NCI-H510A (cell line): ENCODE measurements at places on chromosomes 16 and 17.

DNA sequence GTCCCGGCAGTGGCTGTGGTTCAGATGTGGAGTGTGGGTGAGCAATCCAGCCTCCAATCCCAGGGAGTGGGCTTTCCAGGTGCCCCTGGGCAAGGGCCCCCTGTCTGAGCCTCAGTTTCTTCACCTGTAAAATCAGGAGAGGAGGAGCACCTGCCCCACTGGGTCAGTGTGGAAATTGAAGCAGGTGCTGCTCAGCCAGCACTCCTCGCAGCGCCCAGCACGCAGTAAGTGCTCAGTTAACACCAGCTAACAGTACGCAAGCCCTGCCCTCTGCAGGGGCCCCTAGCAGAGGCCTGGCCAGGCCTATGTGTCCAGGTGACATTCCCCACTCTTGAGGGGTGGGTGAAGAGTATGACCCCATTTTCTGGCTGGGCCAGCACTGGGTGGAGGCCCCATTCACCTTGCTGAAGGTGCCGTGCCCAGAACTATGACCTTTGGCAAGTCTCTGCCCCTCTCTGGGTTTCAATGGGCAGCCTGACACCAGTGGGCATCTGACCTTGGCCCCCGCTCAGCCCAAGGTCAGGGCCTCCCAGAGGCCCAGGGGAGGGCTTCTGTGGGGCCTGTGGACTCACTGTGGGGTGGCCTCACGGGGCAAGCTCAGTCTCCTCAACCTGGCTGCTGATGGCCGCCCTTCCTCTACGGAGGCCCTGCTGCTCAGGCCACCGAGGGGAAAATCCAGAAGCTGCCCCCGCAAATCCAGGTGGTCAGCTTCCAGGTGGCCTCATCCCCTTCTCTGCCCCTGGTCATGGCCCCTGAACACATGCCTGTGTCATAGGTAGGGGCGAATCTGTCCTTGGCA is 2.5 kb downstream of the MTSS2 start:
- no peak for DNase-seq

GRCh38 chr16:73616166-73616753 is 568.3 kb upstream of the ZFHX3 start:
- DNase-seq = no peak

- DNase-seq = no peak
Observed at GRCh38 chr17:44338702-44339101, 6.4 kb upstream of the GRN start.

DNA sequence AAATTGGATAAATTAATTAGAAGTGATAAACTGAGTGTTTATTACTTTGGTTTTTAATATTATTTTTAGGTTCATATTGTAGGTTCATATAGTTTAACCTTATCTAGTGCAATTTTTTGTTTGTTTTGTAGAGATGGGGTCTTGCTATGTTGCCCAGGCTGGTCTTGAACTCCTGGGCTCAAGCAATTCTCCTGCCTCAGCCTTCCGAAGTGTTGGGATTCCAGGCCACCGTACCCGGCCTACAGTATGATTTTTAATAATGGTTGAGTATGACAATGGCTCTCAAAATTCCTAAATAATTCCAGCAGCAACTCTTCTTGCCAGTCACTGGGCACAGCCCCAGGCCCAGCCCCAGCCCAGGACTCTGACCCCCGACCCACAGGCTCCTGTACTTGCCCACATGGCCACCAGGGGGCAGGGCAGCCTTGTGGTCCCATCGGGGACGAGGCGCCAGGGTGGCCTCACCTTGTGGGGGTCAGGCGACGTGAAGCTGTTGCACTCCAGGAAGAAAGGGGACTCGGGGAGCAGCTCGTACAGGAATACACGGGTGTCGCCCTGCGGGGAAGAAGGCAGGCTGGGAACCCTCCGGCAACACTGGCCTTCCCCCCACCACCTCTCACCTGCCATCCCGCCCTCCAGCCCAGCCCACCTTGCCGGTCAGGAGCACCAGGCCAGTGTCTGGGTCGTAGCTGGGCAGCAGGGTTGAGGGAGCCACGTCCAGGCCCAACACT is 7.9 kb upstream of the PAM16 start:
- no peak for DNase-seq

DNA sequence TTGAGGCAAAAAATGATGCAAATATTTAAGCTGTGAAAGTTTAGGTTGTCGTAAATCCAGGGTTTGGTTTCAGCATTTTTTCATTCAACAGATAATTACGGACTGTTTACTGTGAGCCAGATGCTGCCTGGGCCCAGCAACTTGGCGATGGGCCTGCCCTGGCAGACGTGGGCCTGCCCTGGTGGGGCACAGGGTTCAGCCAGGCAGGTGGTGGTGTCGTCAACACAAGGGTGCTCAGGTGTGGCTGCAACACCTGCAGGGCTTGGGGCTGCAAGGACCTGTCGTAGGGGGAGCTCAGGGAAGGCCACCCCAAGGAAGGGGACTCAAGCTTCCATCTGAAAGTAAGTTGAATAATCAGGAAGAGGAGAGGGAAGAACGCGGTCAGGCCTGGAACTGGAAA is 15.1 kb downstream of the ZC3H18 start:
- DNase-seq = no peak

- no peak for DNase-seq
Observed at GRCh38 chr17:5200360-5200759, 8.7 kb upstream of the ZNF594 start.

DNA sequence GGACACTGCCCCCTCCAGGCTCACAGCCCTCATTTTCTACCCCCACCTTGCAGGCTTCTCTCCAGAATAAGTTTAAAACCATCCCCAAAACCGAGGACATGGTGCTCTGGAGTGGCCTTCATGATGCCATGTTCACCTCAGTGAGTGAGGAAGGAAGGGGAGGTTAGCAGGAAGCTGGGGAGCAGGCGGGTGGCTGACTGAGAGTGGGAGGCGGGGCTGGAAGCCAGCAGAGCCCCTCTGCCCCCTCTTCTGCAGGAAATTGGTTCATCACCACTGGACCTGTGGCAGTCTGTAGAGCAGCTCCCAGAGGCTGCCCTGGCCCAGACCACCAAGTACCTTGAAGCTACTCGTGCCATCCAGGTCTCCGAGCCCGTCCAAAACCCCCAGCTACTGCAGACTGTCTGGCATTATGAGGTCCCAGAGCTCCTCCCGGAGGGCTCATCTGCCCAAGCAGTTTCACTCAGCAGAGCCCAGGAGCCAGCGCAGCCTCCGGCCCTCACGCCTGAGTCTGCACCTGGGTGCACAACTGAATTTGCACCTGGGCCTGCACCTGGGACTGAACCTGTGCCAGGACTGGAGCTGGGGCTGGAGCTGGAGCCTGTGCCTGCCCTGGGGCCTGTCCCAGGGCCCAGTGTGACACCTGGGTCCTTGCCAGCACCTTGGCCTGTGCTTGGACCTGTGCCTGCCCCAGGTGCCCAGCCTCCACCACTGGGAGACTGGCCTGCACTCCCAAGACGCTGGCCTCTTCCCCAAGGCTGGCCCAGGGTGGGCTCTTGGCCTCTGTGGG is 19.0 kb downstream of the C16orf96 start:
- DNase-seq = no peak

DNA sequence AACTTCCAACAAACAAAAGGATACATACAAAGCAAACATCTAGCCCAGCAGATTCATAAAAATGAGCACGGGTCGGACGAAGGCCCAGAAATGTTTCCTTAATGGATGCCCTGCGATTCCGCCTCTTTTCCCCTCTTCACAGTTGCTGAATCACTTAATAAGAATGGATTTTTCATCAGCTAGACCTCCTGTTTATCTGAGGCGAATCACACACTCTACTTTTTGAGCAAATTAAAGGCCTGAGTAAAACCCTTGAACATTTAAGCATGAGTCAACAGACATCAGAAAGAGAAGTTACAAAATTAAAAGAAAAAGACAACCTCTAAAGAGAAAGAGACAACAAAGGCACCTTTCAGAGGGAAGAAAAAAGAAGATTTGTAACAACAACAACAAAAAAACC is 44.7 kb downstream of the HS3ST3A1 start:
- DNase-seq = no peak

DNA sequence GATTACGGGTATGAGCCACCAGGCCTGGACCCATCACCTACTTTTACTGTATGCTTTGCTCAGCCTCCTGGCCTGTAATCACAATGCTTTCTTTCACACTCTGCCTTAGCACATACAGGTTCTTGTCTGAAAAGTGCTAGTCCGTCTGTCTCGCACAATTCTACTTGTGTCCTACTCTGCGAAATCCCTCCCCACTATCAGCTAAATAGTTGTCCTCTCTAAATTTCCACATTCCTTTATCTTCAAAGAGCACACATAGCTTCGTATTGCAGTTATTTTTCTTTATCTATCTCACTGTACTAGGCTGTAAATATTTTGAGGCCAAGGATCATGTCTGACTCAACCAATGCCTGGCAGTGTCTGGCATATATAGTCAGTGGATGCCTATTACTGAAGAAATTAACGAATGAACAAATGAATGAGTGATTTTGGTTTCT is 38.5 kb upstream of the ETV4 start:
- DNase-seq = no peak

DNA sequence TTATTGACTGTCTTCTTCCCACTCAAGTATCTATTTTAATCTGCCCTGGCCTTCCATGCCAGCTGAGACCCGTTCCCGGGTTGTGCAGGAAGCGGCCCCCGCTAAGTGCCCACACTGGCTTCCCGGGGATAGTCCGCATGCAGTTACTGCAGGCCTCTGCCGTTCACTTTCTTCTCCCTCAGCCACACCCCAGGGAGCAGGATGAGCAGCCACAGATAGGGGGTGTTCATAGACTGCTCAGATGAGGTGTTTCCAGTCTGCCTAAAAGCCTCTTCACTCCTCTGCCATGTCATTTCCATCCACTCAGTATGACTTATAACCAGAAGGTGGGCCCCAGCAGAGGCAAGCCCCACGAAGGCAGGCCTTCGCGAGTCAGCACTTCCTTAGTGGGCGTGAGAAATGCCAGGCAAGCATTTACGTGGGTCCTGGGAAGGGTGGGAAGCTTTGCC is 7.7 kb downstream of the MED9 start:
- no peak for DNase-seq

DNA sequence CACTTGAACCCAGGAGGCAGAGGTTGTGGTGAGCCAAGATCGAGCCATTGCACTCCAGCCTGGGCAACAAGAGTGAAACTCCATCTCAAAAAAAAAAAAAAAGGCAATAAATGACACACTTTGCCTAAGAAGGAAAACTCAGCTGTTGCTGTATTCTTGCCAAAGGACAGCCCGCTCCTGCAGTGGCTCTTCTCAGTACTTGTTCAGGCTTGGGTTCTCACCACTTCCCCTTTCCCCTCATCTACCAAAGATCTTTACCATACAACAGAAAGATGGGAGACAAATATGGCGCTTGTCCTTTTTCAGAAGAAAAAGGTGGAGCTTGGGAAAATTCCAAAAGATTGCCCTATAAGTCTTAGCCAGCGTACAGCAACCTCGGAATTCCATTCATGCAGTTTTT is 58.5 kb downstream of the MYH13 start:
- DNase-seq = no peak

DNA sequence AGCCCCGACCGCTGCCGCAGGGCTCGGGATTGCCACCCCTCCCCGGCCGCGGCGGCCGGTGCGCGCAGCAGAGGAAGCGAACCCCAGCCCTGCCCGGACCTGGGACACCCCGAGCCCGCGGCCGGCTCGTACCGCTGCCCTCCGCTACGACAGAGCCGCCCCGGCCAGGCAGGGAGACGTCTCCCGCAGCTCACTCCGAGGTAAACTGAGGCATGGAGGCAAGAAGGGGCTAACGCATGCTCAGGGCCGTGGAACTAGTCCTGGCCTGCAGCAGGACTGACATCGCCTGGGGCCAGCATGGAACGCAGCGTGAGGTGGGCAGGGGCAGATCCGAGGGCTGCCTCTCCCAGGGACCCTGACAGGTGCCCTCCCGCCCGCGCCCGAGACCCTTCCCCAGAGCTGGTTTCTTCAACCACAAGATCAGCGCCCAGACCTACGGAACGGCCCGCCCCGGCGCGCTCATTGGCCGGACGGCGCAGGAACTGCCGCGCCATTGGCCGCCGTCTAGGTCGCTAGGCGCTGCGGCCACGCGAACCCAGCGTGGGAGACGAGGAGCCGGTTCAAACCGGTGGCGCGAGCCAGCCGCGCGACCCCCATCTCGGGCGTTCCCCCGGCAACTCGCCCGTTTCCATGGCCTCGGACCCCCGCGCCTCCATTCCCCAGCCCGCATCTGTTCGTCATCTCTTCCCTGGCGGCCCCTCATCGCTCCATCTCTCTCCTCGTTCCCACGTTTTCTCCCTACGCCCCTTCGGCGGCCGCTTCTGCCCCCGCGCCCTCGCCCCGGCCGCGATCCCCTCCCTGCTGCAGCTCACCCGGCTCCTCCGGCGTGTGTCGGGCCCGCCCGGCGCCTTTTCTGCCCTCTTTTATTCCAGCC is at the start of gene SLC43A2:
SLC43A2 (minus strand) TSS at position 853 of the 874 bp plus-strand sequence. CDS start 960 bp downstream, outside the sequence.
- peak; percentile 58 for DNase-seq

GRCh38 chr16:17578981-17579874 is 108.5 kb upstream of the XYLT1 start:
- DNase-seq = peak; percentile 32

GRCh38 chr16:81680444-81681275 is 98.4 kb upstream of the PLCG2 start:
- no peak for DNase-seq

DNA sequence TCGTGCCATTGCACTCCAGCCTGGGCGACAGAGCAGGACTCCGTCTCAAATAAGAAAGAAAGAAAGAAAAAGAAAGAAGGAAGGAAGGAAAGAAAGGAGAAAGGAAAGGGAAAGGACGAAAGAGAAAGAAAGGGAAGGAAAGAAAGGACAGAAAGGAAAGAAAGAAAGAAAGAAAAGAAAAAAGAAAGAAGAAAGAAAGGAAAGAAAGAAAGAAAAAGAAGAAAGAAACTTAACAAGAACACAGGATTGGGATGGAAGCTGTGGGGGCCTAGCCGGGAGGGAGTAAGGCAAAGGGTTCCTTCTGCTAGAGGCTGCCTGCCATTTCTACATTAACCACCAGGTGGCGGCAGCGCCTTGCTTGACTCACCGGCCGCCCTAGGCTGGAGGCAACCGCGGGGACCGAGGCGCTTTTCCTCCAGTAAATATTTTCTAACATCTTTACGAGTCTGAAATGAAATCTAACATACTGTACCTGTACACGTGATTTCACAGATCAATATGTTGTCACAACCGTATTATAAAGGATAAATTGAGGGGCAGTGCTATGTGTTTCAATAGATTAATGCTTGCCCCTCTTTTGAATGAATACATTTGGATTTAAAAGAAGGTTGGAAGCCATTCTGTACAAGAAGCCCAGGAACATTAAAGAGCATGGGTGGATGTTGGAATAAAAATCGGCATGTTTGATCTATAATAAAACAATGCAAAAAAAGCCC is 6.1 kb downstream of the GJD3 start:
- DNase-seq = peak; percentile 43

GRCh38 chr16:2777903-2778629 is 986 bp upstream of the ELOB start:
- DNase-seq = no peak

GRCh38 chr17:34098699-34099098 is 156.4 kb upstream of the CCL2 start:
- DNase-seq = no peak

- no peak for DNase-seq
Observed at GRCh38 chr16:81836279-81837054, 57.4 kb downstream of the PLCG2 start.

- DNase-seq = no peak
Observed at GRCh38 chr16:68361485-68361884, 50.7 kb downstream of the PRMT7 start.

- no peak for DNase-seq
Observed at GRCh38 chr17:15154618-15155017, 110.5 kb downstream of the PMP22 start.
